Mucosa of gallbladder (tissue), 1 donor: ENCODE measurements at places on chromosomes 6 and 20. TPM values are rescaled to one million over a fixed set of nuclear protein-coding genes. Genes with fewer than 3 reads are reported as not detected.

Gene C6orf15
- total RNA-seq = not detected

Gene DEFB124
- total RNA-seq = 0.81 TPM

Gene ZBTB9
- total RNA-seq = 8.0 TPM

Gene PRPH2
- 1.7 TPM for total RNA-seq

Gene CAP2
- 32.0 TPM for total RNA-seq

Gene ZBTB22
- 26.5 TPM for total RNA-seq

Gene TOX2
- total RNA-seq = 4.5 TPM

Gene FAM83C
- total RNA-seq = not detected

Gene SERPINB1
- 62.0 TPM for total RNA-seq
